Cardiac atrium fibroblast (primary cell): ENCODE measurements at places on chromosomes 5 and 9. TPM values are rescaled to one million over a fixed set of nuclear protein-coding genes. Genes with fewer than 3 reads are reported as not detected.

The SLC36A1 gene
- 7.0 and 11.0 TPM in 2 replicates for total RNA-seq

The NR5A1 gene
- not detected in 2 replicates for total RNA-seq

The CARD19 gene
- 87.6 and 117 TPM in 2 replicates for total RNA-seq

The OR2V1 gene
- total RNA-seq = not detected in 2 replicates

The NR2F1-AS1 gene
- 19.0 and 36.8 TPM in 2 replicates for total RNA-seq

The SLCO4C1 gene
- total RNA-seq = under 0.01 TPM in 1 of 2 replicates, not detected in the other

The MYMK gene
- not detected in 2 replicates for total RNA-seq

The MCTP1 gene
- 0.16 and 0.18 TPM in 2 replicates for total RNA-seq

The CIZ1 gene
- 40.0 and 53.4 TPM in 2 replicates for total RNA-seq

The LCN15 gene
- total RNA-seq = not detected in 2 replicates

The TOPORS gene
- total RNA-seq = 14.1 and 14.6 TPM in 2 replicates

The CCL27 gene
- not detected in 2 replicates for total RNA-seq

The TPPP gene
- 0.72 and 1.1 TPM in 2 replicates for total RNA-seq

The ORM2 gene
- total RNA-seq = not detected in 2 replicates

The PROB1 gene
- total RNA-seq = 1.5 and 2.5 TPM in 2 replicates

The TAL2 gene
- not detected in 2 replicates for total RNA-seq

The SURF1 gene
- 24.5 and 26.9 TPM in 2 replicates for total RNA-seq

The SAXO1 gene
- total RNA-seq = not detected in 2 replicates

The ANKRD34B gene
- not detected in 2 replicates for total RNA-seq

The PCDHA7 gene
- total RNA-seq = 0.16 and 0.72 TPM in 2 replicates

The ALDH7A1 gene
- 19.3 and 23.6 TPM in 2 replicates for total RNA-seq

The NUTM2G gene
- not detected in 2 replicates for total RNA-seq
